ENCODE measurements at places on chromosomes 12 and 14.

DNA sequence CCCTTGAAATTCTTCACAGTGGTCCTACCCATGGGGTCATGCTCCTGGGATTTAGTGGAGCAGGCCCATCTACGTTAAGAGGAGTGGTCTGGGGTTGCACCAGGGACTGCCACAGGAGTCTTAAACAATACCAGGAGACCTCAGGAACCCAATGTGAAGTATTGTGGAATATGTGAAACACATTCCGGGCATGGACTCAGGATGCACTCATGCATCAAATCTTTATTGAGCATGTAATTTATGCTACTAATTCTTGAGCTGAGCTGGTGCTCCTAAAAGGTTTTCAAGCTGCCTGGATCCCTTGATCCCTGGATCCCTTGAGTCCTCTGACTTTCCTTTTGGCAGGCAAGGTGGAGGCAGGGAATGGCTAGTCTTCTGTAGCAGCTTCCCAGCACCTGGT is 8.8 kb downstream of the SERPINA10 start:
- no peak for DNase-seq

DNA sequence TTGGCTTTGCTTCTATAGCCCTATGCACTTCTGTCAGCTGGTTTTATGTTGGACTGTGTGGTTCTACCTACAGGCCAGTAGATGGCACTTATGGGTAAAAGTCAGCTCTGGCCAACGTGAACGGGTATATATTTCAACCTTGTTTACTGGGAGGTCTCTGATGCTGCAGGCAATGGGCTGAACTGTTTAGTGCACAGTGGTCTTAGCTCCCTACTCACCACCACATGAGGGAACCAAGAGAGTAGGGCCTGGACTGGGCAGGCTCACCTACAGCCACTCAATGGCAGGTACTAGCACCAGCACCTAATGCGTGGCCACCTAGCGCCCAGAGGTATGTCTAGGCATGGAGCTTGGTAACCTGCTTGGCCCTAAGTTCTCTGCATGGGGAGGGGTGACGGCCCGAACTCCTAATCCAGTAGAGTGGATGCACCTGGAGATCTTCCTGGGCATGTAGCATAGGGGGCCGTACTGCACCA is 481.8 kb downstream of the TMEM117 start:
- DNase-seq, result peak; percentile 42

DNA sequence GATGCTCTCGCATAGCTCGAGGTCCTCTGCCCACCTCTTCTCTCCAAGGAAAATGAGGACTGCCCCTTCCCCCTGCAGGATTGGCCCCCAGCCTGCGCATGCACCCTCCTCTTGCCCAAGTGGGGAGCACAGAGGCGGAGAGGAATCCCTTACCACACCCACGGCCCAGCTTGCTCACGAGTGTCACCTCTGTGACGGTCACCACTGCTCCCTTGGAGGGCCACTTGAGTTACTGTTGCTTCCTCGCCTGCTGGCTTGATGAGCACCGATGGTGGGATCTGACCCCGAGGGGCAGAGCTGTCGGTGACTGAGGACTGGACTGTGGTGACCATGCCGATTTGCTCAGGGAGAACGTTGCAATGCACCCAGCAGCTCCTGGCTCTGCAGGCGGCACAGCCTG is 41.7 kb downstream of the FOXN4 start:
- no peak for DNase-seq

DNA sequence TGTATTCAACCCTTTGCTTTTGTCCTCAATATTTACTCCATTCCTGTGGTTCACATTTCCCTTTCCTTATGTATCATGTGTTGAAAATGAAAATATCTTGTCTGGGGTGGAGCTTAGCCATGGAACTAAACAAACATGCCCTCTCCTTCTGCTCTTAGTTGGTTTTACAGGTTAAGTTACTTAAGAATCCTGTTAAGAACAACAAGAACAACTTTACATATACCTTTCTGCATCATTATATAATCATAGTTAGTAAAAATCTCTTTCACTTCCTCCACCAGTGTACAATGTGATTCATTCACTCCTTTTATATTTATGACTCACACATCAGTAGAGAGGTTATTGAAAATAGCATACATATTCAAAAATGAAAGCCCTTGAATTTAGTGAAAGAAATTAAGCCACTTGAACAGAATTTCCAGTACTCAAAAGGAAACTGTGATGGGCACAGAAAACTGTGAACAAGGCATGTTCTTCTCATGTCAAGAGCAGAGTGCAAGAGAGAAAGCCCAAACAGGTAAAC is 307.7 kb downstream of the CCDC91 start:
- DNase-seq, result peak; percentile 49
